ENCODE measurements at places on chromosomes 7 and 10.
A peak's percentile ranks its signal among the peaks of the same experiment; 100 is the strongest.

DNA sequence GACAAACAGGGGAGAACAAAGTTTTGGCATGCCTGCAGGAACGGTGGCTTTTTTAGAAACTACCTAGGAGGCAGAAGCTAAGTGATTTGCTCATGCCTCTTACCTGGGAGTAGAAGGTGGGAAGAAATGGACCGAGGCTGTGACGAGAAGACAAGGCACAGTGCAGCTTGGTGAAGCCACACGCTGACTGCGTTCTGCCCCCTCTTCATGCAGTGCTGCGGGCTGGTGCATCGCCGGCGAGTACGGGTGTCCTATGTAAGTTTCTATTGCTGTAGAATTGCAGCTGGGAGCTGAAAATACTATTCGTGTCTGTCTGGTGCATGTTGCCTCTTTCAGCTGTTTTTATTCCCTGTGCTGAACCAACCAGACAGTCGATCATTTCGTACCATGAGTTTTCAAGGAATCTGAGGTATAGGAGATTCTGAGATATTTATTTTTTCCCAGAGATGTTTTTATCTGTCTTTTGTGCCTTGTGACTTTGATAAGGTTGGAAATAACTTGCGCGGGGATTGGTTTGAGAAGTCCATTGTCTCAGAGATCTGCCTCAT is 120.9 kb downstream of the CACNB2 start:
- no peak for DNase-seq

DNA sequence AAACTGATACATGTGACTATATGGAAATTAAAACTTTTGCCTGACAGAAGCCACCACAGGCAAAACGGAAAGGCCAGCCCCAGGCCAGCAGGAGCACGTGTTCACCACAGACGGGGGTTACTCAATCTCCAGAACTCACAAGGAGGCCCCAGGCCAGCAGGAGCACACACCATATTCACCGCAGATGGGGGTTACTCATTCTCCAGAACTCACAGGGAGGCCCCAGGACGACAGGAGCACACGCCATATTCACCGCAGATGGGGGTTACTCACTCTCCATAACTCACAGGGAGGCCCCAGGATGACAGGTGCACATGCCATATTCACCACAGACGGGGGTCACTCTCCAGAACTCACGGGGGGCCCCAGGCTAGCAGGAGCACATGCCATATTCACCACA is 61.5 kb downstream of the NKX6-2 start:
- no peak for DNase-seq

- DNase-seq: no peak
Observed at GRCh38 chr10:96333101-96333500, 25.7 kb downstream of the OPALIN start.

GRCh38 chr7:93249491-93250148 is 17.5 kb downstream of the VPS50 start:
- no peak for DNase-seq

- no peak for DNase-seq
Observed at GRCh38 chr10:52208365-52208764, 105.7 kb upstream of the DKK1 start.

DNA sequence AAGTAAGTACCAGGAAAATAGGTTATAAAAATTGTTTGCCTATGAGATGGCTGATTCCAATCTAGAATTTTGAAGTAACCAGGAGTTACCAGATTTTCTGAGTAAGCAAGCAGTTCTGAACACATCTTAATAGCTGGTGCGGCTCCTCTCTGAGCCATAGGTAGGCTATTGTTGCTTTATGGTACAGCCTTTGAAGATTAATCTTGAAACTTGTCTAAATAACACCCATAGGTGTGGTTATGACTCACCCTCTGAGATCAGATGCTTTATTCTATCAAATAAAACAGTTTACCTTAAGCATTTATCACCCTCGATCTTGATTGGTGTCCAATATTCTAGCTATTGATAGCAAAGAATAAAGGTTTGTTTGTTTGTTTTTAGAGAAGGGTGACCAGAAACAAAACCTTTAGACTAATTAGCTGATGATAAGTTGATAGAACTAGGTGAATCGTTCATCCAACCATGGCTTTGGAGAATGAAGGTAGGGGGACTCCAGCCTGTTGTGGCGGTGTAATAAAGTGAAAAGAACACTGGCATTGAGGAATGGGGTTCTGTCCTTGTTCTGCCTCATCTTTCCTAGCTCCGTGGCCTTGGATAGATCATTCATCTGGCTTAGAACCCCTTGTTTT is 72.2 kb downstream of the VTI1A start:
- DNase-seq: no peak

DNA sequence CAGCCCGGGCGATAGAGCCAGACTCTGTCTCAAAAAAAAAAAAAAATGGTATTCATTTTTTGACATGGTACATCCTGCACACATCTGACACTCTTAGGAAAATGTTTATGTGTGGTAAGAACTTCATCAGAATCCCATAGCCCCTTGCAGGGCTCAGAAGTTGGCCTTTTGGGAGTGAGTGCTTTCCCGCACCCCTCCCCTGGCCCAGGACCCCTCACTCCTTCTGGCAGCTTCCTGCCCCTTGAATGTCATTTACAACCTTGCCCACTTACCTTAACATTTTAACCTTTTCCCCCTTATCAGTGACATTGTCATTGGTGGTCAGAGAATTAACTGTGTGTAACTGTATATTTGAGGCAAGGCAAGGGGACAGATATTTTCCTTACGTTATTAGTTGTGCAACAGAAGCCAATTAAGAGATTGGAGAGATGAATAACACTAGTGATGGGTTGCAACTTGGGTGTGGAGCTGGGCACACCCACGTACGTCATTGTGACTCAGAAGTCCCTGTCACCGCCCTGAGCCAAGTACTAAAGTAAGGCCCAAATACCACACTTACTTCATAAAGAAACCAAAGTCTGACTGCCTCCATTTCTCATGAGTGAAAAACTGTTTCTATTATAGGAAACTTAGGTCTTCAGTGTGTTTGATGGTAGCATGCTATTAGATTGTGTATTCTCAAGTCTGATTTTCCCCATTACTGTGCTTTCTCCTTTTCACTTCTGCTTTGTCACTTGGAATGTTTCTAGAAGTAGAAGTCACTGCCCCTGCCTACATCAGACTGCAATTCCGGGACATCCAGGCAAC is 31.6 kb downstream of the OGDH start:
- peak; percentile 51 for DNase-seq

GRCh38 chr10:97384641-97385040 is 16.5 kb downstream of the RRP12 start:
- no peak for DNase-seq

DNA sequence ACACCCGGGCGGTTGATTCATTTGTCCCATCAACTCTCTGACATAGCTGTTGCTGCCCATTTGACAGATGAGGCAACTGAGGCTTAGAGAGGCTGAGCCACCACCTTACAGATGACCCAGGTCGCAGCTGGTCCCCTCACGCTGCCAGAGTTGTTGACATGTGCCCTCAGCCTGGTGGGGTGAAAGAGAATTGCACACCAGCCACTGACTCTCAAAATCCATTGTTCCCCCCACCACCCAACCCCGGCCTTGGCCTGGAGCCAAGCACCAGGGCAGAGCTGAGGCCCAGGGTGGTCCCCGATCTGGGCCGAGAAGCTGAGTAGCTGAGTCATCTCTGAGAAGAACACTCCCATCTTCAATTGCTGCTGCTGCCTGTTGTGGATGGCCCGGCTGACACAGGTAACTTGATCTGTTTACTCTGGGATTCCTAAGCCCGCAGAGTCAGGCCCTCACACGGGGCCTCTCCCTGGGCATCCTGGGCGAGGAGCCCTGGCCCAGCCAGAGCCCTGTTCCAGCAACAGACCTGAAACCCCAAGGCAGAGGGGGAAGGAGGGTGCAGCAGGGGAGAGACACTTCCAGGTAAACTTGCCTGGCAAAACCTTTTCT is 27.5 kb downstream of the PVRIG start:
- peak; percentile 49 for DNase-seq

Measured in HS-27A (cell line).